ENCODE measurements at places on chromosomes 11 and 22.

DNA sequence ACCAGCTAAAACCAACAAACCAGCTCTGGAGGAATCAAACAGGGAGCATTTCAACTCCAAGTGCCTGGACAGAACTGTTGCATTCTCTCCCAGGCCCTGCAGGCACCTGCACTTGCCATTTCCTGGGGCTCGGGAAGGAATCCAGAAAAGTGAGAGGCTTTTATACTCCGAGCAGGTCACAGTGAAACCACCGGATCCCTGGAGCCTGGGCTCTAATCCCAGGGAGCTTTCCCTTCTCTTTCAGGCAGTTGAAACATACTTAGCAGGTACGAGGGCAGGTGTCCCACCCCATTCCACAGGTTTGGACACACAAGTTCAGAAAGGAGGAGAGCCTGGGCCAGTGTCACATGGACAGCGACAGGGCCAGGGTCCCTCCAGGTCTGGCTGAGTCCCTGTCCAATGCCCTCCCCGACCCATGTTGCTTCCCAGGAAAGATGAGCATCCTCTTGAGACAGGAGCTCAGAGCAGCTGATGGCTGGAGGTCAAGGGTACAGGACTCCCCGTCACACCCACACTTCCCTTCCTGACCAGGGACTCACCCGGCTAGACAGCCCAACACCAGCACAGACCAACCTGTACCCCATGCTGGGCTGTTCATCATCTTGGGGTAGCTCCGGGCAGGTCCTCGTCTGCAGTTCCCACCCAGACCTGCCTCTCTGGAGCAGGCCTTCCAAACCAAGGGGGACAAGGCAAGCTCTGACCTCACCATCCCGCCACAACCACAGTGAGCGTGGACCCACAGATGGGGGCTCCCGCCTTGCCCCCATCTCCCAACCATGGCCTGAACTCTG lies 49.9 kb upstream of the CD5 start:
- no peak for DNase-seq

DNA sequence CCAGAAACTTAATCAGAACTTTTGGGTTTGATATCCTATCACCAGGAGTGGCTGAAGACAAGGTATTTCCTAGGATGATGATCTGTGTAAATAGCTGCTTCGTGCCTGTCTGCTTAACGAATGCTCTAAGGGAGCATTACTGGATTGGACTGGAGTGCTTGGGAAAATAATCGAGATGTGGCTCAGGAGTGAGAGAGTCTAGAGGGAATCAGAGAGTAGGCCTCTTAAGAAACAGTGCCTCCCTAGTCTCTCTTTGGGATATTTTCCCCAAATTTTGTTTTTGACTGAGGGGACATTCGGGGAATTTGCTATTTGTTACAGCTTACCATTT lies 2.5 kb downstream of the MAML2 start:
- no peak for DNase-seq

DNA sequence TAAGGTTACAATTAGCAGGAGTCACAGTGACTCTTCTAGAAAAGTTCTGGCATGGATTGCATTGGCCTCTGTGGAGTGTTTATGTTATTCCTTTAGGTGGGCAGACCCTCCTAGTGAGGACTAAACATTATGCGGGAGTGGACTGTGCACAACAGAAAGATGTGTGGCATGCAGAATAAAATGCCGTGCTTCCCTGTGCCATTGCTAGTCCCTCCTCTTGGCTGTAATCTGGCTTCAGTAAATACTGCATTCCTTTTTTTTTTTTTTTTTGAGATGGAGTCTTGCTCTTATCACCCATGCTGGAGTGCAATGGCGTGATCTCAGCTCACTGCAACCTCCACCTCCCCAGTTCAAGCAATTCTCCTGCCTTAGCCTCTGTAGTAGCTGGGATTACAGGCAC lies 45.0 kb downstream of the SLC5A1 start:
- no peak for DNase-seq

- DNase-seq: no peak
Measured at GRCh38 chr11:122517403-122518379, 137.8 kb upstream of the UBASH3B start.

DNA sequence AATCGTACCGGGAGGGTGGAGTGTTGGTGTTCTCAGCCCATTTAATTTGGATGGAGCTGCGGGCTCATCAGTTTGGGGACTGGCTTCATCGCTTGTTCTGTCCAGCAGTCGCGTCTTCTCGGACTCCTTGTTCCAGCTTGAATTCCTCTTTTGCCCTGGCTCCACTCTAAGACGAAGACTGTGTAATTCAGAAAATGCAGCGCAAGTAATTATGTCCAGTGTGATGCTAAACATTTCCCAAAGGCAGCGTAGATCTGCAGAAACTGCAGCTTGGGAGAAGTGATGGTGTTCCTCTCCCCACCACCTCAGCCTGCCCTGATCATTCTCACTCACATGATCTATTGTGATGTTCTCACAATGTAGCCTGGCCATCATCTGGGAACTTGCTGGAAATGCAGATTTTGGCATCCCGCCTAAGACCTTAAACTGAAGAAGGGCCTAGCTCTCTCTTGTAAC lies 666 bp downstream of the SLC25A18 start:
- no peak for DNase-seq

DNA sequence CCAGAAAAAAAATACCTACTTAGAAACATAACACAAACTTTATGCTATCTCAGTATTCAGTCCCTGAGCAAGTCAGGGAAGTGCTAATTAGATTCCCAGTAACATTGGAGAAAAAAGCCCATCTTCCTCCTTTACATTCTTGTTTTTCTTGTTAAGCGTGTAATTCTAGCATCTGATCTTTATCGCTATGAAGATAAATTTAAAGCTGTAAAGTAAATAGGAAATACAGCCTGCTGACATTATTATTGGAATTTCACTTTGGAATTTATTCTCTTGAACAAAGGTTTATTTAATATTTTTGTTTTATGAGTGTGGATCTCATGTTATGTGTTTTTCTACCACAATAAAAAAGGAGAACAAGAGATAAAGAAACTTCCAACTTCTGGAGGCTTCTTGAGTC lies 13.9 kb downstream of the ALKBH3 start:
- DNase-seq: no peak

DNA sequence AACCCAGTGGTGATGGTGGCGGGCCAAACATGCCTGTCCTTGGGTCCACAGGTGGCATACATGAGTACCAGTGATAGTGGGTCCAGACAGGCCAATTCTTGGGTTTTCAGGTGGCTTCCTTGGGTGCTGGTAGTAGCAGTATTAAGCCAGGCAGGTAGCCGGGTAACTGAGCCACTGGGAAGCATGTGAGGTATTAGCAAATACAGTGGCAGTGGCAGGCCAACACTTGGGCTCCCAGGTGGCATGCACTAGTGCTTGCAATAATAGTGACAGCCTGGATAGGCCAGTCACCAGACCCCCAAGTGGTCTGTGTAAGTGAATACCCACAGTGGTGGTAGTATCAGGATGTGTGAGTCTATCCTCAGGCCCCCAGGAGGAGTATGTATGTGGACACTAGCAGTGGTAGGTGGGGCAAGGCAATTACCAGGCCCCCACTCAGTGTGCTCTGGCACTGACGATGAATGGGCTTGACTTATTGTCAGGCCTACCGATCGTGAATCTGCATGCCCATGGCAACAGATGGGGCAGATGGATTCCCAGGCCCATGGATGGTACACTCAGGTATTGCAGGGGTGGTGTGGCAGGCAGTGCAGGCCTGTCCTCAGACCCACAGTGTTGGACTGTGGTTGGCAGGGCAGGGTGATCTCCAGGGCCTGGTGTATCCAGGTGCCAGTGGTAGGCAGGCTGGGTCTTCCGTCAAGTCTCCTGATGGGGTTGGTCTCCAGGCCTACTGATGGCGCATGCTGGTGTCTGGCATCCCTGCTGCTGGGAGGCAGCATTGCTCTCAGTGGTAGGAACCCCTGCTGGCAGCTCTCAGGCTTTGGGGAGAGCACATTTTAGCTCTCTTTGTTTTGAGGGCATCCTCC lies 840.7 kb downstream of the FAM181B start:
- DNase-seq: no peak

- DNase-seq: no peak
Measured at GRCh38 chr11:35932681-35933319, 11.1 kb upstream of the LDLRAD3 start.

GRCh38 chr11:76694664-76695063 lies 24.1 kb upstream of the LRRC32 start:
- no peak for DNase-seq

DNA sequence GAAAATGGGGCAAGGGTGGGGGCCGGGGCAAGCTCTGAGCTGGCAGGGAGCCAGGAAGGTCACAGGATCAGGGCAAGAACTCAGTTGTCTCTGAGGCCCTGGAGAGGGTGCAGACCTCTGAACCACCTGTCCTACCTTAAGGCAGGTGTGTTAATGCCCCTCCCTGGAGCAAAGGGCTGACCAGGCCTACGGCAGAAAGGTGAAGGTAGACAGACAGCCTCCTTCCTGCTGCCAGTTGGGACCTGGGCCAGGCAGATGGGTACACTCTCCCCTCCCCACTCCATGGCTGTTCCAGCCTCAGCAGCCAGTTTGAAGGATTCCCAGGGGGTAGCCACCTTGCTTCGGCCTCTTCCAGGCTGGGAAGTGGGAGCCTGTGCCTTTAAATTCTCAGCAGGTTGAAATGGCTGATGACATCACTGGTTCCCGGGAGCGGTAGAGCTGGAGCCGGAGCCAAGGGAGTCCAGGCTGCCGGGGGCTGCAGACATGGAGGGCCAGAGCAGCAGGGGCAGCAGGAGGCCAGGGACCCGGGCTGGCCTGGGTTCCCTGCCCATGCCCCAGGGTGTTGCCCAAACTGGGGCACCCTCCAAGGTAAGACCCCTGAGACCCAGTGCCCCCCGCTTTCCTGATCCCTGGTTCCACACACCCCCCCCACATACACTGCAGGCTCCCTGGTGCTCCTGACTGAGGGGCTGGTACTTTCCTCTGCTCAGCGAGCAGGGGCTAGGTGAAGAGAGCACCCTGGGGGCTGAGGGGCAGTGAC lies at the start of gene INPP5J:
Gene INPP5J, plus strand, starts transcription at position 435 of the 760 bp plus-strand sequence. Its CDS starts 49 bp downstream, at position 484.
- DNase-seq: no peak

DNA sequence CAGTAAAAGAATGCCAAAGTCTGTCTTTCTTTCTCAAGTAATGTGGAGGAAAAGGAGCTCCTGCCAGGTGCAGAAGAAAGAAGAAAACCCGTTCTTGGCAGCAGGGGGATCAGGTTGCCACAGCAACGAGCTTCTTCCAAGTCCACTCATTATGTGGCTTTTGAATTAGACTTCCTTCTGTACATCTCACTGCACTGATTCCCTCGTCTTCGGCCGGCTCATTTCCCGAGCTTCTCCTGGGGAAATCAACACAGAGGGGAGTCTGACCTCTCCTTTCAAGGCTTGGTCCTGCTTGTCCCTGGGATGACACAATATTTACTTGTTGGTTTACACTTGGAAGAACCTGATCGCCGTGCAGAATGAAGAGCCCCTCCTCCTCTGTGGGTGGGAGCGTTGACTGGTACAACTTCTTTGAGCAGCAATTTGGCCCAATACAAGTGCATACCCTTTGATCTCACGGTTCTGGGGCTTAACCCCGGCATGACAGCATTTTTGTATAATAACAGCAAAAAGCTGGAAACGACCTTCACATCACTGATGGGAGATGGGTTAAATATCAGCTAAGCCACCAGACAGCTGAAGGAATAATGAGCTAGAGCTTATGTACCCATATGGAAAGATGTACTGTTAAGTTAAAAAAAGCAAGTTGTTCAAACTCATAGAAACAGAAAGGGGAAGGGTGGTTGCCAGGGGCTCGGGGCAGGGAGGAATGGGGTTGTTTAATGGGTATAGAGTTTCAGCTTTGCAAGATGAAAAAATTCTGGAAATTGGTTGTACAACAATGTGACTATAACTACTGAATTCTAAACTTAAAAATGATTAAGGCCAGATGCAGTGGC lies 35.4 kb downstream of the MCHR1 start:
- DNase-seq: no peak

GRCh38 chr11:121657146-121657545 lies 204.4 kb upstream of the SORL1-AS1 start:
- no peak for DNase-seq

DNA sequence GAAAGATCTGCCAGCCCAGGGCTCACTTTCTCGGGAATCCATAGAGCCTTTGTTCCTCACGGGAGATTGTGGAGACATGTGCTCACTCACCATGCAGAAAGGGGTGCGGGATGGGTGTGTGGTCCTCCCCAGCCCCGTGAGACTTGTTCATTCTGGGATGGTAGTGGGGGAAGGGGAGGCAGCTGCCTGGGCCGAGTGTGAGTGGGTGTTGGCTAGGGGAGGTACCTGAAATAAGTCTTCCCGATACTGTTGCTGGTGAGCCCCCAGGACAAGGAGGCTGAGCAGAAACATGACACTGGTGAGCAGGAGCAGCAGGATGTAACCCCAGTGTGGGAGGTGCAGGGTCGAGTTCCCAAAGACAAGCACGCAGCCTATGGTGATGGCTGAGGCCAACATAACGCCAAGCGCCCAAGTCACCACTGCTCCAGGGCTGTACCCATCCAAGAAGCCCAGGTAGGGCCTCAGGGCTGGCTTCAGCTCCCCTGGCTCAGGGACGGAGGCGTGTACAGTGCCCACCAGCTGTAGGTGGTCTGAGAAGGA lies 2.8 kb downstream of the SLC7A4 start:
- no peak for DNase-seq

DNA sequence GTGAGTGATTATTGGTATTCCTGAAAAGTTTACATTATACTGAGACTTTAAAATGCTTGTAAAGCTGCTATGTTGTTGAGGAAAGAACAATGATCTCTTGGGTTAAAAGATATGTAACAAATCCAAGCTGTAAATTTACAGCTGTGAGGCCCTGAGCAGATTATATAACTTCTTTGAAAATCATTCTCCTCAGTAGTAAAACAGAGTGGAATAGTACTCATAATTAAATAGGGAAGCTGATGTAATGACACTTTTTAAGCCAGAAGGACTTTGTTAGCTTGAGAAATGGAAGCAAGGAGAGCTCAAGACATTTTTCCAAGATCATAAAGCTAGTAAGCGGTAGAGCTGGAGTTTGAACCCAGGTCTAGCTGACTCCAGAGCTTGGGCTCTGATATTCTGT lies 363.9 kb downstream of the TMEM135 start:
- no peak for DNase-seq

DNA sequence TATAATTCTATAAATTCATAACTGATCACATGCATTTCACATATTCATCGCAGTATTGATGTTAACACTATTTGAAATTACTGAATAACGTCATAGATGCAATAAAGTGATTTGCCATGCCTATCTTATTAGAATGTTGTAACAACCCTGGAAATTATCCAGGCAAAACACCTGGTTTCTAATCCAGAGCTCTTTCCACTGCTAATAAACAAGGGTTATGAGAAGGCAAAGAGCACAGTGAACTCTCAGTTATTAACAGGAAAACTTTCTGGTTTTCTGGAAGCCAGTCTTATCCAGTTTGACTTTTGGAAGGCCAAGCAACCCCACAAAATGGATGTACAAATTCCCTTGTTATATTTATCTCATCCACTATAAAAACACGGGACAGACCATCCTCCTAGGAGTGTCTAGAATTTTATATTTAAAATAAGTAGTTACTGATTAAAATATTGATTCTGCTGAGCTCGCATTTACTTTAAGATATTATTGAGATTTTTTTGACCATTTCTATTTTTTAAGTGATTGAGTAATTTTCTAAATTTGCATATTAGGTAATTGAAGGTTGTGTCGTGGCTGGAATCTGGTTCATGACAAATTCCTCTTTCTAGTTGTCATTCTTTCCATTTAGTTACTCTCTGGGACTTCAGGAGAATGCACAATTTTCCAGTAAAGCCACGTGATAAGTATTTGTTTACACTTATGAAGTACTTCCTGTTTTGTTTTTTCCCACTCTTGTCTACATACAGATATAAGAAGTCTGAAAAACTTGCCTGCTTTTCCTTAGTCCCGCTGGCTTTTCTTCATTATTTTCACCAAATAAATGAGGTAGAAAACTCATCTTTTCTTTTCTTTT lies 47.9 kb downstream of the DCUN1D5 start:
- DNase-seq: no peak

Data from stimulated activated CD8-positive, alpha-beta memory T cell treated with anti-CD3 and anti-CD28 coated beads, Interleukin-15, amount 100 ng/mL, for 48 hours (primary cell).